ENCODE measurements at places on chromosomes 2 and 18.

DNA sequence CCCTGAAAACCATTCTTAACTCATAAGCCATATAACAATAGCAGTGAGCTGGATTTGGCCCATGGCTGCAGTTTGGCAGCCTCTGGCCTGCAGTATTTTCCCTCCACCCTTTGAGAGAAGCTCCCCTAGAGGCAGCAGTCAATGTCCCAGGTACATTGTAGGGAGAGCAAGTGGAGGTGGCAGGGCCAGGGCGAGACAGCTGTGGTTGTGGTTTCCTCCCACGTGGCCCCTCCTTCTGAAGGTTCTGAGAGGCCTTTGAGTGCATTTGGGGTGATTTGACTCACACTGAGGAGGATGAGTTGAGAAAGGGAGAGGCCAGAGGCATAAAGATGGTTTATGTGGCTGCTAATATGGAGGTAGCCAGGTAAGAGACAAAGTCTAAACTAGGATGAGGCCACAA, 45.5 kb upstream of the LDAH start:
- no peak for DNase-seq

GRCh38 chr2:12672711-12673315, 43.9 kb upstream of the TRIB2 start:
- no peak for DNase-seq

DNA sequence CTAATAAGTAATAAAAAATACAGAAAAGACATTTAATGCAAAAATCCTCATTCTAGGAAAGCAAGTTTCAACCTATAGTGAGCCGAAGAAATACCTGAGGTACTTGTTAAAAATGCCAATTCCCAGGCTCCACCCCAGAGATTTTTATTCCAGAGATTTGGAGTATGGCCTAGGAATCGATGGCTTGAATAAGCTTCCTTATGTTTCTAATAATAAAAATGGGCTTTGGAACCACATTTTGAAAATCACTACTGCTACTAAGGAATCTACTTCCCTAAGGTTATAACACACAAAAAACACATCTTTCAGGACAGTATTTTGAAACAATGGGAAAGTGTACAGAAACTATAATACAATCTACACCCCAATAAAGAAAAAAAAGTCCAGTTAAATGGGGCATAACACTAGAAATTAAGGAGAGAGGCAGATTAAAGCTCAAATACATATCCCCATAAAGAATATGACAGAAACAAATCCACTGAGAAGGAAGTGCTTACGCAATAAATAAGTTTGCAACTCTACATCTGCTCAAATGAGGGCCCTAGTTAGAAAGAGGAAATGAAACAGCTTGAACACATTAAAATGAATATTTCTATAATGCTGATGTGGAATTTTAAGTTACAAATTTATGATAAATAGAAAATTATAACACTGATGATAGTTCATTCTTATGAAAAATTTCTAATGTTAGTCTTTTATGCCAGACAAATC, 103.7 kb downstream of the EPB41L3 start:
- no peak for DNase-seq

GRCh38 chr2:148730085-148730484, 85.5 kb downstream of the EPC2 start:
- DNase-seq, result no peak

DNA sequence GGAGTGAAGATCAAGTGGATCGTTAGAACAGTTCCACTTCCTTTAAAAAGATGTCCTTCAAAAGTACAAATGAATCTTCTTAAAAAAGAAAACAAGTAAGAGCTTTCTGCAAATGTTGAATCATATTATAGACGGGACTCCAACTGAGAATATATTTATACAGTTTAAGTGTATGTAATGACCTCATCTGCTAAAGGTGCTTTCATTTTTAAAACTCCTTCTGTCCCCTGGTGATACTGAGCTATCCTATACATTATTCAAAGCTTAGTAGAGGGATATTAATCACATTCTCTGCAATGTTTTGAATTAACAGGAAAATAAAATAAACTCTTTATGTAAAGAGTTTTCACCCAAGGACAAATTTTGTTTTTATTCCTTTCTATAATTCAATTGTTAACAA, 420.7 kb upstream of the SLC8A1 start:
- DNase-seq, result no peak

DNA sequence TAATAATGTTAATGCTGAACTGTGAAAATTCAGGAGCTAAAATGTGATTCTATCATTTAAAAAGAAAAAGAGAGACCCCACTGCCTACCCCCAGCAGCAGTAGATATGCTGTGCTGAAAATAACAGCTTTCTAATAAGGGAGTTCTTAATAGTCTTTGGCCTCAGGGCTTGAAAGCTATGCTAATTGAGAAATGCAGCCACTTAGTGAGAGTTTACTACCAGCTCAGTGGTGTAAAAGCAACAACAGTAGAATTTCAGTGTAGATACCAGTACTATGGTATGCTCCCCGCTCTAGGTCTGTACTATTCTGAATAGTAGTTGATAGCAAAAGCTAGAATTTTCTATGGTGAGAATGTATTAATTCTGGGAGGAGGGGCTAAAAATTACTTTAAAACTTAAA, 303.1 kb upstream of the VWC2L start:
- DNase-seq, result no peak

DNA sequence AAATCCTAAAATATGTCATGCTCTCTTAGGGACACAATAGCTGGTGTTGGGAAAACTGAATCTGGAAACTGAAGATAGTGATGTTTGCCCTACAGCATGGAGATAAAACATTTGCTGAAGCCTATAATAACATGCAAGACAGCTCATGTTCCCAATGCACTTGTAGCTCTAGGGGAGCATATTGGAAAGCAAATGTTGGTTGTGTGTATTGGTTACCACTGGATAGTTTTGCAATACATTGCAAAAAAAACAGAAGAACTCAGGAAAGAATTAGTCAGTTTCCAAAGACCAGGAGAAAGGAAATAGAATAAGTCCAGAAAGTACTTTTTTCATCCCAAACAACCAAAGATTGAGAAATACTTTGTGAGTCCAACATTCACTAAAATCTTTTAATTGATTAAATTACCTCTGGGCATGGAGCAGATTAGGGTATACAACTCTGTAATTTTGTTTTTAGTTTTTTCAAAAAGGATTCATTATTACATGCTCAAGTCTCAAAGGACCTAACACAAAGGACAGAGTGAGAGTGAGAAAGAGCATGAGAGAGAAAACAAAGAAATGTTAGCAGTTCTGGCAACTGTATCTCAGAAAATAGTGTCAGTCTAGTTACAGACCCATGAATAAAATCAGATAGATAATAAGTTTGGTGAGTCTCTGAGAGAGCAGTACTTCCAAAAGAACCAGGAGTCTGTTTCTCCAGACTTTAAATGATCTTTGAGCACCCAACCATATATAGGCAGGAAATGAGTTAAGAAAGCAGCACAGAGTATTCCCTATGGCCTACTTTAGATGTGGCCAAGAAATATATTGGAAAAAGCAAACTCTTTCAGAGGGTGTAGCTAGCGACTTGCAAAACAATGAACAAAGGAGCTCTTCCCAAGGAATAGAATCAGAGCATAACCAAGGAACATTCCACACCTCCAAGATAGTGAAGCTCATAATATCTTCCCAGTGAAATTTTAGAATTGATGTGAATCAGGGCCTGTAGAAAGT, 36.6 kb upstream of the COL3A1 start:
- DNase-seq, result no peak

- no peak for DNase-seq
These were observed 834.3 kb downstream of the CPS1 start for GRCh38 chr2:211390536-211391188.

GRCh38 chr2:201880579-201880978, 74.2 kb downstream of the CDK15 start:
- no peak for DNase-seq

GRCh38 chr2:44746856-44747615, 194.5 kb upstream of the SIX3 start:
- no peak for DNase-seq

DNA sequence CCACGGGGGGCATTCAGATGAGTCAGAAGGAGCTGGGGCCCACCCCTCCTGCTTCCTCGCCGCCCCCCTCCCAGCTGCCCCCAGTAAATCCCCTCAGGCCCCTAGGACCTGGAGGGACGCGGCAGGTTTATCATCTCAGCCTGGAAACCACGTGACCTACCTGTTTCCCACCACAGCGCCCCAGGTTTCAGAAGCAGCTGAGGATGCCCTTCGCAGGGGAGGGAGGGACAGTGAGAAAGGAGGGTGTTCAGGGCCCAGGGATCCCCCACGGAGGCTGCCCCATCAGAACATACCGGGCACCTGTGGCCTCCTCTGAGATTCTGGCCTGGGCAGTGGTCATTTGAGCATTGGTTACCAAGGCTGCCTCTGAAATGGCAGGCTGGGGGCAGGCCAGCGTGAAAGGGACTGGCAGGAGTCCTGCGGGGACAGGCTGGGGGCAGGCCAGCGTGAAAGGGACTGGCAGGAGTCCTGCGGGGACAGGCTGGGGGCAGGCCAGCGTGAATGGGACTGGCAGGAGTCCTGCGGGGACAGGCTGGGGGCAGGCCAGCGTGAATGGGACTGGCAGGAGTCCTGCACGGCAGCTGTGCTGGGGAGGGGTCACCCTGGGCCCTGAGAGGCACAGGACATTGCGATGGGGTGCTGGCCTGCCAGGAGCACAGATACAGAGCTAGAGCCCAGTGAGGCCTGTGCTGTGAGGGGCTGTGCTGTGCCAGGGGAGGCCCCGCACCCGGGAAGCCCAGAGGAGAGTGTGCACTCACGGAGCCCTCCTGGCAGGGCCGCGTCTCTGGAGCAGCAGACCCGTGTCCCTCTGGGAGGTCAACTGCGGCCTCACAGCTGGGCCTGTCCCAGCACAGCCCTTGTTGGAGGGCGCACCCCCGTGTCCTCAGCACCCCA, 1.6 kb downstream of the NEU4 start:
- DNase-seq, result no peak

DNA sequence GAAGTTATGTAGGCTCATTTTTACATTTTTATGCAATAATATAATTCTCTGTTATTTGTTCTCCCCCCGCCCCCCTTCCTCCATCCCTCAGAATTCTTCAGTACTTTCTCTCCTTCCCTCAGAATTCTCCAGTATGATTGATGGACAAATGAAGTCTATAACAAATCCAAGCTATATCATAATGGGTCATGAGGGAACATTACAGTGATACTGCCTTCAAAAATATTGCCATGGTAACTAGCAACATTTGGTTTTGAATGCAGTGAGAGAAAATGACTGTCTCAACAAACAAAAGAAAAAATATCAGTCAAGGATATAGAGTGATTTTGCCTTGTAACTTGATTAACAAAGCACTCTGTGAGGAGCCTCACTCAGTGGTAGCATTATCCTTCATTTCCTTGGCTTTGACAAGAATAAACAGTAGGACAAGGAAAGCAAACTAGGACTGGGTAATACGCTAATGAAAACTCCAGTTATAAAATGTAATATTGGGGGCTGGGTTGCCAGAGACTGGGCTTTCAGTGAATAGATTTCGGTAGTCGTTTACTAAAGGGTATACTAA, 392.9 kb upstream of the CRIM1 start:
- no peak for DNase-seq

GRCh38 chr2:239329972-239330572, 70.7 kb downstream of the HDAC4 start:
- DNase-seq, result no peak

DNA sequence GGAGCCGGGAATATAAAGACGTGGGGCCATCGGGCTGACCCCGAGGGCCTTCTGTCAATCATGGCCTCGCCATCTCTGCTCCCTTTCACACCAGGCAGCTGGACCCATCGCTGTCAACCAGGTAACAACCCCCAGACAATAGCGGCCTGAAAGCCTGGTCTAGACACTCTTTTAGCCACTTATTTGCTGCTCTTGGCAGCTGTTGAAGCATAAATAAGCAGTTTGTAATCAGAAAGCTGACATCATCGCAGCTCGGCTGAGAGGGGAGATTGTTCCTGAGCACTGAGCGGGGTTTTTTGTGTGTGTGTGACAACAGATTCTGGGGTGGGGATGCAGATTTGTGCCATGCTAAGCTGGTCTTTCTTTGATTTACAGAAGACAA, 423.6 kb upstream of the POU3F3 start:
- no peak for DNase-seq

- DNase-seq, result no peak
These were observed 210.7 kb downstream of the KLHL29 start for GRCh38 chr2:23595601-23596251.

DNA sequence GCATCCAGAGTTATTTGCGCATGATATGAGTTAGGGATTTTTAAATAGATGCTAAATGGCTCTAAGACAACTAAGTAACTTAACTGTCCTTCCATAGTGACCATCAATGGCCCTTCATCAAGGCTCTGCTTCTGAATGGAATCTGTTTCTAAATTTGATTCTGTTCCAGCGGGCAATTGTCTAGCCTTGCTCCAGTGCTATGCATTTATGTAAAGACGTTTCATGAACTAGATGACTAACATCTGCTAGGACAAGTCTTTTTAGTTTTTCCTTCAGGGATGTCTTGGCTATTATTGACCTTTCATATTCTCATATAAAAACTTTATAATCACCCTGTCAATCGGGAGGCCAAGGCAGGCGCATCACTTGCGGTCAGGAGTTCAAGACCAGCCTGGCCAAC, 9.8 kb downstream of the ASTL start:
- no peak for DNase-seq

DNA sequence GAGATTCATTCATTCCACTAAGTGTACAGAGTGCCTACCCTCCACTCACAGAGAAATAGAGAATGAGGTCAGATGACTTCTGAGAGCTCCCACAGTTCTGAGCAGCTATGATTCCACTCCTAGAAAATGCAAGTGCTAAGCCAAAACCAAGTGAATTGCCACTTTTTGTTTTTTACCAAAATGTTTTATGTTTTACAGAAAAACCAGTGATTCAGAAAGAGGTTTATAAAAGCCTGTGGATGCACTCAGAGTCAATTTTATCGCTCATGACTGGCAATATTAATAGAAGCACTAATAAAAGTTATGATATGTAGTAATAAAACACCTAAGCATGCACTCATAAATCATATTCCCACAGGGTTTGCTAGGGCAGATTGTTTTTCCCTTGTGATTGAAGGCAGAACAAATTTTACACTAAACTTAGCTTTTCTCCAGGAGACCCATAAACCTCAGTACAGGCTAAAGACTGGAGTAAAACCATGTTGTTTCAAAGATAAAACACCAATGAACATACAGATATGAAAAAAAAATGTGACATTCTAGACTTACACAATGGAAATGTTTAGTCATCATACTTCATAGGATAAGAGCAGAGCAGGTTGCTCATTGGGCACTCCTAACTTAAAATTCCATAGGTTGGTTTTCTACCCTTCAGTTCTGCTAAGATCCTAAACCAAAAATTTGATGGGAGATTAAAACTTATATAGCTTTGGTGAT, 67.5 kb downstream of the PDK1 start:
- DNase-seq, result no peak

GRCh38 chr18:79379251-79379905, 16.4 kb upstream of the NFATC1 start:
- DNase-seq, result no peak

Data from NCI-H2171 (cell line).